Activated T-cell treated with anti-CD3 and anti-CD28 coated beads, Interleukin-2, amount 50 U/mL, for 72 hours (primary cell): ENCODE measurements at places on chromosomes 6 and 20.

DNA sequence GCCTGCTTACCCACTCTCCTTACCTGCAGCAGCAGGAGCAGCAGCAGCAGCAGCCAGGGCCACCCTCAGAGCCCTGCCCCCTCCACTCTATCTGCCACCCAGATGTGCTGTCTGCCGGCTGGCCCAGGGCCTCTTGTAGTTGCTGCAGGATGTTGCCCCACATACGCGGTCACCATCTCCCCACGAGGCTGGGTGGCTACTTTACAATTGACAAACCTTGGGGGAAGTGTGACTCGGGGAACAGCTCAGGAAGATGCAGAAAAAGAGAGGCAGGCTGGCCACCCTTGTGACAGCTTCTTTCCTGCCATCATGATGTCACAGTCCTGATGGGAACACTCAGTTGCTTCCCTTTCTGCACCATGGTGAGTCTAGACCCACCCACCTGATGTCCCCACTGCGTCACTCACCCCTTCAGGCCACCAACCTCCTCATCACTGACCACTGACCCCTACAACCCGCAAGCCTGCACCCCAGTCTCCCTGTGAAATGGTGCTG, 14.5 kb downstream of the TREM1 start:
- peaks cover 6% of the 10 kb centered on the region for H3K4me1 ChIP-seq
- no peak overlapping the region for H3K4me3 ChIP-seq
- H3K27me3 ChIP-seq, result no peaks in the 10 kb centered on the region
- peak; percentile 16 for DNase-seq
- H3K27ac ChIP-seq, result no peak overlapping the region

DNA sequence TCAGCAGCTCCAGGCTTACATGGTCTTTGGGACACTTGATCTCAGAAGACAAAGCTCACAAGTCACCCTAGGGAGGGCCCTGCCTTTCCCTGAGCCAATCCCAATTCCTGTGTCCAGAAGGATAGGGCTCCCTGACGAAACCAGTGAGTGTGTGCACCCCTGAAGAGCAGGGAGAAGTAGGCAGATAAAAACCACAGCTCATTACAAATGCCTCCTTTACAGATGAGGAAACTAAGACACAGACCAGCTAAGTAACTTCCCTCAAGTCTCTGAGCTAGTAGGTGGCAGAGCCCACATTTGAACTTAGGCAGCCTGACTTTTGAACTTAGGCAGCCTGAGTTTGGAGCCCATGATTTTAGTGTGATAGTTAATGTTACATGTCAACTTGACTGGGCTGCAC, 6.7 kb upstream of the ZFAND3 start:
- H3K4me1 ChIP-seq, result peaks cover 11% of the 10 kb centered on the region
- H3K27me3 ChIP-seq, result peaks cover 15% of the 10 kb centered on the region
- DNase-seq, result no peak
- H3K36me3 ChIP-seq, result no peaks in the 10 kb centered on the region
- no peak overlapping the region for H3K27ac ChIP-seq

- H3K27me3 ChIP-seq, result no peaks in the 10 kb centered on the region
- no peaks in the 10 kb centered on the region for H3K36me3 ChIP-seq
- no peak overlapping the region for H3K27ac ChIP-seq
- no peak for DNase-seq
- H3K4me1 ChIP-seq, result no peaks in the 10 kb centered on the region
- no peak overlapping the region for H3K4me3 ChIP-seq
Measured at GRCh38 chr6:80592436-80592835, 486.0 kb downstream of the BCKDHB start.

- no peaks in the 10 kb centered on the region for H3K27me3 ChIP-seq
- H3K4me3 ChIP-seq, result no peak overlapping the region
- DNase-seq, result no peak
- H3K27ac ChIP-seq, result no peak overlapping the region
- H3K4me1 ChIP-seq, result no peaks in the 10 kb centered on the region
Measured at GRCh38 chr6:51684603-51685002, 402.8 kb downstream of the PKHD1 start.

DNA sequence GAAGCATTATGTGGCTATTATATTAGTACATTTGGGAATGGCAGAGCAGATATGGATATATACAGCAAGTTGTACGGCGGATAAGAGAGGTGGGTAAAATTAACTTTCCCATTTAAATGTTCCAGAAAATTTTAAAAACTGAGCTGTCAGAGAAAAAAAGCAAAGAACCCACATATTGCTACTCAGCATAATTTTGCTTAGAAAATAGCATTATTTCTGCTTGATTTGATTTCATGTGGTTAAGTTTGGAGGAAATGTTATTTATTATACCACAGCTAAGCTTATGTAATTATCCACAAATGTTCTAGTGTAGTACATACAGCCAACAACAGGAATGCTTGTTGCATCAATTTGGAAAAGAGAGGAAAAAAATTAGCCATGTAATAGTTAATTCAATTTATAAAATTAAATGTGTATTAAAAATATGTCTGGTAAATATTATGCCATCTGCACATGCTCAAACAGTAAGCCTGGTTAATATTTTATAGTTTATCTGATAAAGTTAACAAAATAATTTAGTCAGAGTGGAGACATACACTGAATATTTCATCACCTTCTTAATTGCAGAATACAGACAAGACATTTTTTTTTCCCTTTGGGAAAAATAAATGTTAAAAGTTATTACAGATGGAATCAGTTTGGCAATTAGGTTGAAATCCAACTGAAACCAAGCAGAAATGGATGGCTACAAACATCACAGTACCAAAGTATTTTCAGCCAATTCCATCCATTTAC, 172.1 kb upstream of the ID4 start:
- H3K27me3 ChIP-seq, result no peaks in the 10 kb centered on the region
- no peak overlapping the region for H3K27ac ChIP-seq
- DNase-seq, result no peak
- H3K4me1 ChIP-seq, result no peaks in the 10 kb centered on the region

DNA sequence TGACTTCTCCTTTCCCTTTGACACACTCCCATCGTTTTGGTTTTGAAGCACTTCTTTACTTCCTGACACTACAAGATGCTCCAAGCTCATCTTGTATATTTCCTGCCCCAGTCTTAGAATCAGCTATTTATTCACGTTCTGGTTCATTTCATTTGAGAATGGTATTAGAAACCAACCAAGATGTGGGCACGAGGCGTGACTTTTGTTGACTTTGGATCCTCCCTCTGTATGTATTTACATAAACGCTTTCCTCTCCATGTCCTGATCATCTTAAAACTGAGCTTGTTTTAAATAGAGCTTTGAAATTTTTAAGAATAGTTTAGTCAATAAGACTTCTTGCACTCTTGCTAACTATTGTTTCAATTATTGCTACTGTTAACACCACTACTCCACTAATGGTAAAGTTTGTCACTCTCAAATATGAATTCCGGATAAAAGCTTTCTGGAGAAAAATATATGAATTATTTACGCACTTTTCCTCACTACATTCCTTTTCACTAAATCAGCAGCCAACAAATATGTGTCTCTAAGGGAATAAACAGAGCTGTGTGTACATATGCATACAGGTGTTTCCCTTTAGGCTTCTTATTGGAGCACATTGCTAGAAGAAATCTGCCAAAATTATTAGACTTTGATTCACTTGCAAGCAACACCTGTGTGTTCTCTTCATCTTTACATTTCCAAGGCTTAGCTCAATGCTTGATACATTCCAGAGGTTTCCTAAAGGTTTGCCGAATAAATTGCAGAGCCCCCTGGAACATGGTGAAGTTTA, 77.3 kb upstream of the TMEM244 start:
- DNase-seq, result no peak
- H3K36me3 ChIP-seq, result no peaks in the 10 kb centered on the region
- H3K27me3 ChIP-seq, result peaks cover 32% of the 10 kb centered on the region
- no peaks in the 10 kb centered on the region for H3K4me1 ChIP-seq
- H3K27ac ChIP-seq, result no peak overlapping the region

- H3K4me3 ChIP-seq, result no peak overlapping the region
- H3K27me3 ChIP-seq, result no peaks in the 10 kb centered on the region
- DNase-seq, result no peak
- no peaks in the 10 kb centered on the region for H3K36me3 ChIP-seq
- peaks cover 54% of the 10 kb centered on the region for H3K4me1 ChIP-seq
Measured at GRCh38 chr6:7124636-7125035, 16.9 kb downstream of the RREB1 start.

GRCh38 chr6:142945049-142945445, at the start of gene HIVEP2:
Gene HIVEP2 (minus strand): TSS chr6:142945176. CDS start chr6:142774738, 170,438 bp downstream.
- peaks cover 3% of the 10 kb centered on the region for H3K36me3 ChIP-seq
- peak within 1 kb of the TSS; percentile 95 for H3K4me3 ChIP-seq
- H3K27ac ChIP-seq, result peak within 1 kb of the TSS; percentile 100
